ENCODE measurements at places on chromosomes 7 and 10.

DNA sequence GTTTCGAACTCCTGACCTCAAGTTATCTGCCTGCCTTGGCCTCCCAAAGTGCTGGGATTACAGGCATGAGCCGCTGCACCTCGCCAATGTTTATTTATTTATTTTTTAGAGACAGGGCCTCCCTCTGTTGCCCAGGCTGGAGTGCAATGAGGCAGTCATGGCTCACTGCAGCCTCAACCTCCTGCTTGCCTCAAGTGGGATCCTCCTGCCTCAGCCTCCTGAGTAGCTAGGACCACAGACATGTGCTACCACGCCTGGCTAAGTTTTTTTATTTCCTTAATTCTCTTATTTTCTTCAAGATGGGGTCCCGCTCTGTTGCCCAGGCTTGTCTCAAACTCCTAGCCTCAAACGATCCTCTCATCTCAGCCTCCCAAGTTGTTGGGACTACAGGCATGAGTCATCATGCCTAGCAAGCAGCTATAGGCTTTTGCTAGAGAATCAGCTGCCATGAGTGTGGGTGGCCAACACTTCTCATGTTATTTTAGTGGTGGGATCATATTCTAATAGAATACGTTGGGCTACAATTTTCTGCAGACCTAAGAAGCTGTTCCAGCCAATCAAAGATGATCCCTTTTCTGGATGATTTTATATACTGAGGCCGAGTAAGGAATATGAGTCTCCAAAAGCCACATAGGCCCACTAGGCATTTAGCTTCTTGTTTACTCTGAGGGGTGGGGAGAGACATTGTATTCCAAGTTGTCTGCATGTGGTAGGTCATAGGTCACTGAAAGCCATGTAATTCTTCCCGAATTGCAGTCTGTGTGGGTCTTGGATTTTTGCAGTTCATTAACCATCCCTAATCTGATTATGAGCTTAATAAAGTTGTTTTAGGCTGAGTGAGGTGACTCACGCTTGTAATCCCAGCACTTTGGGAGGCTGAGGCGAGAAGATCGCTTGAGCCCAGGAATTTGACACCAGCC, 7.6 kb upstream of the TMEM248 start:
- DNase-seq, result no peak

DNA sequence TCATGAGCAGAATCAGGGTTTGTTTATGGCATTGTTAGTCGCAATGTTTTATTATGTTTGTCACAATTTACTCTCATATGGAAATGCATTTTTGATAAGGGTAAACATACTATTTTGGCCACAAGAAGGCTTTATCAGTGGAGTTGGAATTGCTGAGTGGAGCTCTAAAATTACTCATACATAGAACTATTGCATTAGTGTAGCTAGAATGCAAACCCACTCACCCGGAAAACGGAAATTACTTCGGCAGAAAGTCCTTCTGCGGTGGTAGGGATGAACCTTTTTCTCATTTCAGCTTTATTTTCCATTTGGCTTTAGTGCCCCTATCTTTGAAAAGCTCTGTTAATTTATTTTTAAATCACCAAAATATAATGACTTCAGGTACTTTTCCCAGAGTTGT, 42.8 kb upstream of the NPY start:
- no peak for DNase-seq

DNA sequence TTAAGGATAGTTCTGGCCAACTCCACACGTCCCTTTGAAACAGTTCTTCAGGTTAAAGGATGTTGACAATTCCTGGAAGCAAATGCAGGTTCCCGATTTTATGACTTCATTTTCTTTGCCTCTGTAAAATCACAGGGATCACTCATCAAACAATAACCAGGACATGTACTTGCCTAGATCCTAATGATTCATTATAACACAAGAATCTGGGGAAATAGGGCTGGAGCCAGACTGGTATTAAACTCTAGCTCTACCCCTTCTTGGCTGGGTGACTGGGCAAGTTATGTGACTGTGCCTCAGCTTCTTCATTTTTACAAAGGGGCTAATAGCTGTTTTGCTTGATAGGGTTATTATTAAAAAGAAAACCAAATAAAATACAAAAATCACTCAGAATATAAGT, 56.0 kb upstream of the KCND2 start:
- DNase-seq, result no peak

DNA sequence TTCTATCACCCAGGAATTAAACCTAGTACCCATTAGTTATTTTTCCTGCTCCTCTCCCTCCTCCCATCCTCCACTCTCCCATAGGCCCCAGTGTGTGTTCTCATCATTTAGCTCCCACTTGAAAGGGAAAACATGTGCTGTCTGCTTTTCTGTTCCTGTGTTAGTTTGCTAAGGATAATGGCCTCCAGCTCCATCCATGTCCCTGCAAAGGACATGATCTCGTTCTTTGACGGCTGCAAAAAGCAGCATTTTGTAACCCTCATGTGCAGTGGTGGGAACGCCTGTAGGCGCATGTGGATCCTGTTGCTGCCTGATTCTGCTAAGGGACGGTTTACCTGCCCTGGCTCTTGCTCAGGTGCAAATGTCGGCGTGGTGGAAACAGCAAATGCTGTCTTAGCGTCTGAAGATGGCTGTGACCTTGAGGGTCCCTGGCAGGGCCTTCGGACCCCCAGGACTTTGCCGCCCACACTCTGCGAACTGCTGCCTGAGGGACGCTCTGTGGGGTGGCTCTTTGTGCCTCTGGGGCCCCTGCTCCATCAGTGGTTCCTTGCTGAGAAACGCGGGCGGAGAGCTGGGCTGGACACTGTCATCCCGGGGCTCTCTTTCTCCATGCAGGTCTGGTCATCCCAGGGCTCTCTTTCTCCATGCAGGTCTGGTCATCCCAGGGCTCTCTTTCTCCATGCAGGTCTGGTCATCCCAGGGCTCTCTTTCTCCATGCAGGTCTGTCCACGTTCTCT, 5.6 kb upstream of the MTG1 start:
- no peak for DNase-seq

DNA sequence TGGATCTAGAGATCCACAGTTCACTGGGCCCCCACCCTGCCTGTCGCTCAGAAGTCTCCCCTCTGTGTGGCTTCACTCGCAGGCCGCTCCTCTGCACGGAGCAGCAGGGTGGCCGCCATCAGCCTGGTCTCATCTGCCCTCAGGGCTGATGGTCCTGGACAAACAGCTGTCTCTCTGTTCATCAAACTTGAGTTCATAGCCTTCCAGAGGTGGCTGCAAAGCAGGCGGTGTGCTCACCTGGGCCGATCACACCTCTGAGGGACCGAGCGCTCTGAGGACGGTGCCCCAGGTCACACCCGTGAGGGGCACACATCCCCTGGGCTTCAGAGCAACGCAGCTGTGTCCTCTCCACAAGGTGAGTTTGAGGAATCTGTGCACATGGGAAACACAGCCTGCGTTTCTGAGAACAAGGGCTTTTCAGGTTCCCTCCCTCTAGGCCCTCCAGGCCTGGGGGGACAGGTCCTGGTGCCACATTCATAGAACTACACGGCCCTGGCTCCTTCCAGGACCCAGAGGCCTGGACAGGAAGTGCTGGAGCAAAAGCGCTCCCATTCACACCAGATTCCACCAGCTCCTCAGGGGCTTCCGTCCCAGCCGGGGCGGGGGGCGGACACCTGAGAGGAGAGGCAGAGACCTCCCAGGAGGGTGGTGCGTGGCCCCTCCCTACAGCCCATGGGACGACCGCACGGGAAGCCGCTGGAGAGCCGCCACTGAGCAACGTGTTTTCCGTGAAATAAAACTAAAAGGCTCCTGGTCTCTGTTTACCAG, 31.2 kb upstream of the FAM20C start:
- DNase-seq, result no peak
